Jurkat, Clone E6-1 (cell line): ENCODE measurements at places on chromosomes 7 and 10.

GRCh38 chr7:77531038-77531437 is 6.1 kb upstream of the PTPN12 start:
- DNase-seq = no peak

GRCh38 chr7:99155211-99155610 is 11.3 kb upstream of the SMURF1 start:
- no peak for DNase-seq

DNA sequence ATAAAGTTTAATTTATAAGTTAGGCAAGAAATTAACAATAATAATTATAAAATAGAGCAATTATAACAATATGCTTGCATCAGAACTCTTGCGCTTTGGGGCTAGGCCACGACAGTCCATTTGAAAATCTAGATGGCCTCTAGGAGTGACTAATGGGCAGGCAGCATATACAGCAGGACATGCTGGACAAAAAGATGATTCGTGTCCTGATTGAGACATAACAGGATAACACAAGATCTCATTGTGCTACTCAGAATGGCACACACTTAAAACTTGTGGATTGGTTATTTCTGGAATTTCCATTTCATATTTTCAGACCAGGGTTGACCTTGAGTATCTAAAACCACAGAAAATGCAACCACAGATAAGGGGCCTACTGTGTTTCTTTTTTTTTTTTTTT is 27.5 kb downstream of the CTNNA3 start:
- no peak for DNase-seq

DNA sequence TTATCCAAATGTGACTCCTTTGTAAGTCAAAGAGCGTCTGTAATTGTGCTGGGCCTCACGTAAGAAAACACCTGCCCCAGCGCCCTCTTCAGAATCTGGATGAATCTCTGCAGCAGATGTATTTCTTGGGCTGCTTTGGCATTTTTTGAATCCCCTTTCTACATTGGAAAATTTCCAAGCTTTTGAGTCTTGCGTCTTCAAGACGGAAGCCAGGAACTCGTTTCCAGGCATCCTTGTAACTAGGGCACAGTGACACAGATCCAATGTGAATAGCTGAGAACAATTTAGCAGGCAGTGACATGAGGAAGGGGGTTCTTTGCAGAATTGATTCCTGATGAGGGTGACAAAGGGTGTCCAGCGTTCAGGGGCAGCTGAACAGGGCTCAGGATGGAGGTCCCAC is 862.3 kb downstream of the TYW1 start:
- DNase-seq = no peak

DNA sequence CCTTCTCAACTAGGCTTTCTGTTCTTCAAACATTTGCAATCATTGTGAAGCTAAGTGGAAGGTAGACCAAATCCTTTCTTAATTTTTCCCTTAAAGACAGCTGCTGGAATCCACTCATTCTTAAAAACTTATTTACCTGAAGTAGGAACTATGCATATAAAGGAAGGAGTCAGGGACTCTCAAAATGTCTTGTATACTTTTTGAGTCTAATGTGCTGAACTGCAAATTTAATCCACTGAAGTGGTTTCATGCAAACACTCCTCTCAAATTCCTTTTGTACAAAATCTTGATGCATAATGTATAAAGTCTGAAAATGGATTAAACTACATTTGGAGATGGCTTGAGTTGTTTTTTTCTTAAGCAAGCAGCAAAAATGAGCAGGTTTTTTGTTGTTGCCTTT is 118.0 kb downstream of the CABCOCO1 start:
- no peak for DNase-seq

DNA sequence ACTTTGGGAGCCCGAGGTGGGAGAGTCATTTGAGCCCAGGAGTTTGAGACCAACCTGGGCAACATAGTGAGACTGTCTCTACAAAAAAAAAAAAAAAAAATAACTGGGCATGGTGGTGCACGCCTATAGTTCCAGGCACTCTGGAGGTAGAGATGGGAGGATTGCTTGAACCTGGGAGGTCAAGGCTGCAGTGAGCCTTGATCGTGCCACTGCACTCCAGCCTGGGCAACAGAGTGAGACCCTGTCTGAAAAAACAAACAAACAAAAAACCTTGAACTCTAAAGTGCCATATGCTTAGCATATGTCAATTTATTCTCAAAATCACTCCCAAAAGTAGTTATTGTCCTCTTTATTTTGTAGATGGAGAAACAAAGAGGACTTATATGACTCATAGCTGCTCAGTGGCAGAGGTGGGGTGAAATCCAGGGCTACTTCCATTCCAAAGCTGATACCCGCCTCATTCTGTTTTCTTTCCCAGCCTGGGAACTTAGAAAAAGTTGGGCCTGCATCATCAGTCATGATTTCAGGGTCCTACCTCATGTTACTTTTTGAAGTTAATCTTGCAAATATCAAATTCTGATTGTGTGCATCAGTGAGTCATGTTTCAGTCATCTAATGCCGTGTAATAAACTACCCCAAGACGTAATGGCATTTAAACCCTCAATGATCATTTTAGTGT is 13.3 kb downstream of the DHTKD1 start:
- no peak for DNase-seq

DNA sequence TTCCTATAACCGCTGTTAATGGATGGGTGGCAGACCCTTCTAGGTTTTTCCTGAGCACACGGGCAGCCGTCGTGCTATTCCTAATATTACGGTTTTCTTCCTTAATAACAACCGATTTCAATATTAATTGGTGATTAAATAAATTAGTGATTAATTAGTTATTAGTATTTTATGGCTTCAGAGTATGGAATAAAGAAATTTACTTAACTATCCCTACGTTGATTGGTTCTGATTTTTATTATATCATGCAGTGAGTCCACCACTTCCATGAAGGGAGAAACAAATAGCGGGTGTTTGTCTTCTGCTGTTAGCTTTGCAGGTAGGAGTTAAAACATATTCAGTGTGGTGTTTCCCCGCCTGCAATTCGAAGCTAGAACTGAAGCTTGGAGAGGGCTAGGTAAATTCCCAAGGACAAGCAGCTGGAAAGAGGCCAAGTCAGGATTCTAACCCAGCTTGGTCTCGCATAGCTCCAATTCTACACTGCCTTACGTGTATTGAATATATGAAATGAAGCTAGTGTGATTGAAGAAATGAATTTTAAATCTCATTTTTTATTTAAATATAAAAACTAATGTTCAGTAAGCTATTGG is 928 bp upstream of the CSTF2T start:
- DNase-seq = no peak

DNA sequence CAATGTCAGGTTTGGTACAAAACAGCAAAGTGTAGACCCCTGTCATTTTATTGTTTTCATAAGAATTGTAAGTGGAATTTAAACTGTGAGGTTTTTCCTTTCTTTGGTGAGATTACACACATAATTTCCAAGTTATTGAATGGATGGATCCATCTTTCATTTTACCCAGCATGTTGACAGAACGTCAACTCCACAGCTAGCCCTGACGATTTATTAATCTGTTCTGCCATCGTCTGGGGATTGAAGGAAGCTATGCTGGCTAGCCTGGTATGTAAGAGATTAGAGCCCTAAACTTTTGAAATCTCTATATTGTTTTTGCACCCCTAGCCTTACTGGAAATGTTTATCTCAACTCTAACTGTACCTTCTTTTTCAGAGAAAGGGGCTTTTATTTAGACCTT is 8.6 kb downstream of the WNT16 start:
- DNase-seq = no peak

GRCh38 chr10:56116684-56117083 is 244.4 kb downstream of the ZWINT start:
- DNase-seq = peak; percentile 5

- DNase-seq = peak; percentile 76
These were observed 9.3 kb upstream of the TET1 start for GRCh38 chr10:68550747-68551411.

- no peak for DNase-seq
These were observed 187.0 kb upstream of the SLC26A5 start for GRCh38 chr7:103632972-103633371.

- DNase-seq = no peak
These were observed 30.0 kb downstream of the MGMT start for GRCh38 chr10:129497013-129497412.

DNA sequence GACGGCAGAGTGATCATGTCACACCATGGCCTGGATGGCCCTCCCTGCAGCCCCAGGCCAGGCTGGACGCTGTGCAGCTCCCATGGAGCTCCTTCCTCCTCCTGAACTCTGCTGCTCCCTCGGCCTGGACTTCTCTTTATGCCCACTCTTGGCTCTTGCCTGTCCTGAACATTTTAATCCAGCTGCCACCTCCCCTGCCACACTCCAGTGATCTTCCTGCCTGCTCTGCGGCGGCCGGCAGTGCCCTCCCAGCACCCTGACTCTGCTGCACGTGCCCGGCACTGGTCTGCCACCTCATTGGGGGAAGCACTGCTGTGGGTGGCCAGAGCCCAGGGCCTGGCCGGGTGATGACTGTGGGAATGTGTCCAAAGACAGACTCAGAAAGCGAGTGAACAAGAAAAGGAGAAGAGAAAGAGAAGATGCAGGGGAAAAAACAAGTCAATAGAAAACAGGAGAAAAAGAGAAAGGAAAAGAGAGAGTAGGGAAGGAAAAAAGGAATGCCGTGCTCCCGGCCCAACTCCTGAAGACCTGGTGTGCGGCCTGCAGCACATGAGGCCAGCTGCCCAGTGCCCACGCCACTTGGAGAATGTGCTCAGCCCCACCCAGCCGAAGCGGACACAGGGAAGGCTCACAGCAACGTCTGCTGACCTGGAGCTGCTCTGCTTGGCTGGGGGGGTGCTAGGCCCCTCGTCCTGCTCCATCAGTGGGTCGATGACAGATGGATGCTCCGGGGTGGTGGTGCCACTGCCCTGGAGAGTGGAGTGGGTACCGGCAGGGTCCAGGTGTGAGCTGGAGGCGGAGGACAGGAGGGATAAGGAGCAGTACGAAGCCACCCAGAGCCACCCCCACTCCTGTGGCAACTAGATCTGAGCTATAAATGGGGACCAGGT is 115.9 kb downstream of the DLG5 start:
- no peak for DNase-seq

- no peak for DNase-seq
These were observed 194.0 kb downstream of the AHR start for GRCh38 chr7:17492437-17492836.

GRCh38 chr10:33136781-33137180 is 178.8 kb upstream of the ITGB1 start:
- DNase-seq = no peak

DNA sequence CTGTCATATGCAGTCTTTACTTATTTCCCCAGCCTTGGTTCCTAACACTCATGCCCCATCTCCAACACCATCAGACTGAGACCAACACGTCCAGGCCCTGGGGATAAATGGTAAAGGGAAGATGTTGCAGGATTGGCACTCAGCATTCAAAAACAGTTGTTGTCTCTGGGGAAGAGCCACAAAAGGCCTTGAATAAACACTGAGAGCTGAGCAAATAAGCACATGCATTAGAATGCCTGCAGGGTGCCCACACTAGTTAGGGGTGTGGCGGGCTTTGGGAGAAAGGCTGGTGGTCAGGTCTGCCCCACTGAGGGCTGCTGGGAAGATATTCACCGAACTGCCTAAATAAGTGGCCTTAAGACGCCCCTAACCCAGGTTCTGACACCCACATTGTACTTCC is 391.0 kb downstream of the GFRA1 start:
- DNase-seq = no peak

- DNase-seq = no peak
These were observed 146.6 kb upstream of the RNF32 start for GRCh38 chr7:156493942-156494341.

DNA sequence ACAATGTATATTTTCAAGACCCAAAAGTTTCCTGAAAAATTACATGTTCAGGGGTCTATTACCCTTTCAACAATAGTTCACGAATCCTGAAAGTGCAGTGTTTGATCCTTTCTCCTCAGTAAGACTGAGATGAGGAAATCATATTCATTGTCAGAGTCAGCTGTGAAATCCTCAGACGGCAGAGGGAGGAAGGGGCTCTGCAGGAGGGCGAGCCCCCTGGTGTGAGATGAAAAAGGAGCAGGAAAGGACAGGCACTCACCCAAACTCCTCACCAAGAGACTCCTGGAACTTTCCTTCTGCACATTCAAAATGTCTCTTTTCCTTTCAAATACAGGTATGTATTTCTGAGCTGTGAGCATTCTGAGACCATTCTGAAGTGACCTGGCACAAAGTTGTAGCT is 150.3 kb upstream of the HABP2 start:
- no peak for DNase-seq

GRCh38 chr7:35038354-35038753 is 1.1 kb upstream of the DPY19L1 start:
- no peak for DNase-seq

DNA sequence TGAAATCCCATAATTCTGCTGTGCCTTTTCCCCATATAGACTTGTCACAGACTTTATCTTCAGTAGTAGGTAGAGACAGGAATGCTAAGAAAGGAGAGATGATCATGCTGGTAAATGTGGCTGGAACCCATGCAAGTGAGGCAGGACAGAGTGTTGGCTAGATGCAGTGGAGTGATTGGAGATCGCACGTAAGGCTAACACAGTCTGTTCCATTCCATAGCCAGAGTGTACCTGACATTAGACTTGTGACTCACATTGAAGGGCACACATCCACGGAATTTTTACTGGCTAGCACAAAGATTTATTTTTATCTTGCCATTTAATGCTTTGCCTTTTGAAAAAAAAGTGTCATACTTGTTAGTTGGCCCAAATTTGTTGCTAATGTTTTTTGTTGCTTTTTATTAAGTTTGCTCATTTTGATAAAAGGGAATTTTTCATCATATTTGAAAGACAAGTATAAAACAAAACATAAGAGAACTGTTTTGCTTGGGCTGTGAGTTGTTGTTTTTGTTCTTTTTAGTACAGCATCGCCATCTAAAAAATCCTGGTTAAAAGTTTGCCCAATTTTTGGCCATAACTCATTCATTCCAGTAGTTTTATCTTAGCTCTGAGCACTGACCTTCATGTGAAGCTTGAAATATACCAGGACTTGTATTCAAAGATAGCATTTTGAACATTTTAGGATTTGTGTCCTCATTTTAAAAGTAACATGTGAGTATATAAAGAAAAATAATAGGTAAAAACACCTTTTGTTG is 81.0 kb downstream of the CPED1 start:
- DNase-seq = no peak

DNA sequence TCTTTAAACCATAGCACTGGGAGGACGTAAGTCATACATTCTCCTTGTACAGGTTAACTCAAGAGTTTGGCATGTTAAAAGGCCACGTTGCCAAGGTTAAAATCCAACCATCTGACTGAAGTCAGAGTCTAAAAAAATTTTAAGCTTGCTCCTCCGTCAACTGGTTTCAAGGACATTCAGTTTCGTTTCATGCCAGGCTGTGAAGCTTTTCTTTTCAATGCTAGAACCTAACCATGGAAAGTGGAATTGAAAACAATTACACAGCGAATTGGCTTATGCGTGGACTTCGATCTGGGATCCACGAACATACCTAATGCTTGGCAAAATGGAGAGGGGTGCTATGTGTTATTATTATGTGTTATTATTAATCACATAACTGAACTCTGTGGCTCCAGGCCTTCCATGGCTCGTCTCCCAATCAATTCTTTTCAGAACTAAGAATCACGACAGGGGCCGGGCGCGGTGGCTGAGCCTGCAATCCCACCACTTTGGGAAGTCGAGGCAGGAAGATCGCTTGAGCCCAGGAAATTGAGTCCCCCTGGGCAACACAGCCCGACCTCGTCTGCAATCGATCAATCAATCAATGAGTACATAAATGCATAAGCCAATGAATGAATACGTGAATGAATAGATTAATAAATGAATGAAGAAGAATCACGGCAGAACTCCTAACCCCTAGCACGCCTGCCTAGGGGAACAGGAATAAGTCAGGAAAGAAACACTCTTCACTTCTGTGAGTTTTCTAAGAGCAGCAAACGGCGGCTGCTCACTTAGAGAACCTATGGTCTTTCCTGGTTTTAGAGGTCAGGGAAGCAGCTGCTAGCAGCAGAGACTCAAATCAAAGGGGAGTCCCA is 733 bp upstream of the ARL5B start:
- DNase-seq = no peak
